ENCODE measurements at places on chromosomes 6 and 20.

- no peak for DNase-seq
Measured at GRCh38 chr6:152378169-152378568, 259.0 kb downstream of the SYNE1 start.

GRCh38 chr6:69985180-69985579 lies 118.8 kb downstream of the COL19A1 start:
- DNase-seq = no peak

GRCh38 chr20:1334370-1334731 lies 5.4 kb upstream of the SDCBP2 start:
- no peak for DNase-seq

GRCh38 chr6:28393912-28394662 lies 5.5 kb downstream of the ZSCAN12 start:
- no peak for DNase-seq

DNA sequence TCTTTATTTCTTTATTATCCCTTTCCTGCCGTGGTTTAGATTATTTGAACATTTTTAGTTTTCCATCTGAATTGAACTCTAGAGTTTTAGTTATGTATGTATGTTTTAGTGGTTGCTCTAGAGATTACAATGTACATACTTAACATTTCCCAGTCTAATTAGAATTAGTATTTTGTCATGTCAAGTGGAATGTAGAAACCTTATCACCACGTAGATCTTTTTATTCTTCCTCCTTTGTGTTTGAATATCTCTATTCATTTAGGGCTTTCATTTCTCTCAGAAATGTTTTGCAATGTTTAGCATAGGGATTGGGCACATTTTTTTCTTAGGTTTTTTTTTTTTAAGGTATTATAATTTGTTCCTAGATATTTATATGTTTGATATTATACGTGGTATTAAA lies 73.1 kb upstream of the EZR start:
- no peak for DNase-seq

- no peak for DNase-seq
Measured at GRCh38 chr6:2385471-2385983, 140.1 kb upstream of the GMDS start.

- no peak for DNase-seq
Measured at GRCh38 chr20:34124469-34125249, 12.6 kb upstream of the EIF2S2 start.

- no peak for DNase-seq
Measured at GRCh38 chr20:53629436-53629835, 35.8 kb upstream of the ZNF217 start.

GRCh38 chr6:18177286-18177965 lies 22.2 kb downstream of the KDM1B start:
- no peak for DNase-seq

All from NCI-H226 (cell line).